ENCODE measurements at places on chromosomes 2 and 18. TPM values are rescaled to one million over a fixed set of nuclear protein-coding genes. Genes with fewer than 3 reads are reported as not detected.

GRCh38 chr2:120855855-120856405 lies 120.3 kb downstream of the GLI2 start:
- no peak for DNase-seq

GRCh38 chr18:79413426-79413825 lies 17.7 kb downstream of the NFATC1 start:
- DNase-seq, result no peak

DNA sequence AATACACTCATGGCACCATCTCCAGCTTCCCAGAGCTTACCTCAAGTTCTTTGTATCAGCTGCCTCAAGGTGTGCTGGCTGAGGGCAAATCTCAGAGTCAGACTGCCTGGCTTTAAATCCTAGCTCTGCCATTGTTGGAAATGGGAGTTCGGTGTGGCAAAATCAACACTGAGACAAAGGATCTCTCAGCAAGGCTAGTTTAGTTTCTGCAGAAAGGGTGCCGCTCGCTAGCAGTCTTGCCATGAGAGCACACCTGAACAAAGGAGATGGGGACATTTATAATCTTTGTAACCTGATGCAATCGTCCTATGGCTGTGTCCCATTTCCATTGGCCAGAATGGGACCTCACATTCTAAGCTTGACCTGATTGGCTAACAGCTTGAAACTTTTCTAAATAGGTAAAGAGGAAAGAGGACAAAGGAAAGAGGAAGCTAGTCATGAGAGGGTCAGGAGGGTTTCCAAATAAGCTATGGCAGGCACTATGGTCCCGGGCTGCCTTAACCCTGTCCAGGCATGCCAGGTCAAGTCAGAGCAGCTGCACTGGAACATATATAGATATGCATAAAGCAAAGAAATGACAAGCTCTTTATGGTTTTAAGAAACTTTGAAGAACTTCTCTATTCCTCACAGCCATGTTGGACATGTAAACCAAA lies 4.3 kb upstream of the UBE2F start:
- DNase-seq, result no peak

DNA sequence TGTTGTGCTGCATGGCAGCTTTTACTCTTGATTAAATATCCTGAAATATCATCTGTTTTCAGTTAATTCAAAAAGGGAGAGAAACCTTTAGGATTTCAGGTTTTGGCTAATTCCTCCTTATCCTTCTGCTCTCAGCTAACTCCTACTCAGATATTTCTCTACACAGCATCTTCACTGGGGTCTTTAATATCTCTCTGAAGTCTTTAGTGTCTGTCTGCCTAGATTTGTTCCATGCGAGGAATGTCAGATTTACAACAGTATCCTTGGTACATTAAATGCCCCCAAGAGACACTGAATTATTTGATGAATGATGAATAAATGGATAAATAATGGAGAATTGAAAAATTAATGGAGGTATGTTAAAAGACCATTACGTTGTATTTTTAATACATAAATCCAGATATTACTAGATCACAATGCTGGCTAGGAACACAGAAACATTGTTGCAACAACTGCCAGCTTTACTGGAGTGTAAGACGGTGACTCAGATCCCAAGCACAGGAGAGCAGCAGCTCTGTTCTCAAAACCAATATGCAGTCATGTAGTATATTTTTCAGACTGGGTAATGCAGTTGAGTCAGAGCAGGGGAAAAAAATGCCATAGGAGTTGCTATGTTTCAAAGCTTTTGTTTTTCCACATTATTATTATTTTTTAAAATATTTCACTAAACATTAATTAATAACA lies 388.0 kb upstream of the SYT4 start:
- DNase-seq, result no peak

- DNase-seq, result peak; percentile 16
These were observed 62.1 kb upstream of the NPAS2 start for GRCh38 chr2:100757621-100758394.

- no peak for DNase-seq
These were observed 3.2 kb downstream of the ID2 start for GRCh38 chr2:8684878-8685696.

DNA sequence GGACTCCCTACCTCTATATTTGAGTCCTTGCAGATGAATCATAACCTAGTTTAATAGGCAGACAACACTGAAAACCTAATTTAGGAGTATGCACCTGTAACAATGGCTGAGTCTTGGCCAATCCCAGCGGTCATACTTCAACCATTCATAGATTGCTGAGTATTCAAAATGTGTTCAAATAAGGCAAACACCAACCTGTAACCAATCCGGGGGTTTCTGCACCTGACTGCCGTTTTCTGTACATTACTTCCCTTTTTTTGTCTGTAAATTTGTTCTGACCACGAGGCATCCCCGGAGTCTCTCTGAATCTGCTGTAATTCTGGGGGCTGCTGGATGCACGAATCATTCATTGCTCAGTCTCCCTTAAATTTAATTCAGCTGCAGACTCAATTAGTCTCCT lies 338.6 kb downstream of the STK39 start:
- no peak for DNase-seq

GRCh38 chr2:73983322-73984202 lies 1.1 kb upstream of the TET3 start:
- DNase-seq, result no peak

DNA sequence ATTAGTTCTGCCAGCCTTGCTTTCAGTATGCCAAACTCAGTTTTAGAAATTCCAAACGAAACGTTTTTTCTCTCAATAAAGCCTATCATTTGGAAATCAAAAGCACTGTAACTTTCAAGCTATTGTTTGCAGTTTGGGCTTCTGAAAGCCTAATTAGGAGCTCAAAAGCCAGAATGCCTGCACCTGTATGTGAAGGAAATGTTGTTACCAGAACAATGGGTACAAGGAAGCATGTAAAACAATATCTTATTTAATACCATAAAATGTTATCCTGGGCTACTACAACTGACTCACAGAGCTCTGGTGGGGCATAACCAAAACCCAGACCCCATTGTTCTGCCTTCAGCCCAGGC lies 12.6 kb upstream of the GULP1 start:
- no peak for DNase-seq

DNA sequence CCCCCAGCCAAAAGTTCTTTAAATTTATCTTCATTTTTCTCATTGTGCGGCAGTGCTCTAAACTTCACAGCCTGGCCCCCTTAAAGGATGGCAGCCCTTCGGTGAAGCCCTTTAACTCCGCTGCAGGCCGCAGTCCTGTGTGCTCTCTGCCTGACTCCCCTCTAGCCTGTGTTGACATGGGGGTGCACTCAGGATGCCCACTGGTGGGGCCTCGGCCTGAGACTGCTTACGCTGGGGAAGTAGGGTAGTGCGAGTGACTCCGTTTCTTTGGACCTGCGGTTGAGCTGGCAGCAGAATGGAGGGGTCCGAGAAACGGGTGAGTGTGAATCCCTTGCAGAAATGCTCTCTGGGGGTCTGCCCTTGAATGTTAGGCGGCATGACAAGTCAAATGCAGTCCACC lies 5.6 kb downstream of the RAB12 start:
- DNase-seq, result no peak

- no peak for DNase-seq
These were observed 178.5 kb downstream of the ERBB4 start for GRCh38 chr2:212360068-212360460.

DNA sequence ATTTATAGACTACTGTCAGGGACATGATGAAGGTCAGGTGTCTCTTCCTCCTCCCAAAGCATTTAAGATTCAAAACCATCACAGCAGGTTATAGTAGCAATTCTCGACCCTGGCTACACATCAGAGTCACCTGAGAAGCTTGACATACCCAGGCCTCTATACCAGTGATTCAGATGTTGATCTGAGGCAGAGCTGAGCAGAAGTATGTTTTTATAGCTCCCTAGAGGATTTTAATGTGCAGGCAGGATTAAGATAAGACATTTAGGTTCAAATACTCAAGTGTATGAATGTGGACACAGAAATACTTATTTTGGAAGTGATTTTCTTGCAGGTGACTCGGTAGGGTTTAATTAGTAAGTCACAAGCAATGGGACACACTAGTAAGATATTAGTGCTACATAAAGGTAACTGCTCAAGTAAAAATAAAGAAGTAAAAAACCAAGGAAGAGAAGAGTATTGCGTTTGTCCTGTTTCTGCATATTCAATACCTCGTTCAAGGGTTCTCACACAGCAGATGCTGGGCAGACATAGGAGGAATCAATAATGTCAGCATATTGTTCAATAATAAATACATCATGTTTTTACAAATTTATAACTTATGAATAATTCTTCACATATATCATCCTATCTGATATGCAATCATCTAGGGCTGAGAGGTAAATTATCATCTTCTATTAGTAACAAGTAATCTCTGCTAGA lies 7.0 kb downstream of the GCFC2 start:
- DNase-seq, result no peak

GRCh38 chr2:240619506-240620148 lies 5.7 kb upstream of the GPR35 start:
- no peak for DNase-seq

- DNase-seq, result no peak
These were observed 66.8 kb downstream of the ABCA12 start for GRCh38 chr2:215071676-215072075.

DNA sequence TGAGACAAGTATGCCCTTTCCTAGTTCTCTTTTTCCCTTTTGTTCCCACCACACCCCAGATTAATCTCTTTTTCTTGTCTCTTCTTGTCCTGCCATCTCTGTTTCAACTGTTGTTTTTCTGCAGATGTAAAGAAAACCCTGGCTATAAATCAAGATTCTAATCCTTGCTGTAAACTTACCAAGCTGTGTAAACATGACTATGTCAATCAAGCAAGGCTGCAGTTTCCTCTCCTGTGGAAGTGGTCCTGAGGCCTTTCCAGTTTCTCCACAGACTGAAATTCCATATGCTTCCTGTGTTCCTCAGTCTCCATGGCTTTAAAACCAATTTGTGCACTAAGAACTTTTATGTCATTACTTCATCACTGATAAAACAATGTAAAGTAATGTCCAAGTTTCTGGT lies 288.8 kb upstream of the PIK3C3 start:
- no peak for DNase-seq

- peak; percentile 86 for DNase-seq
These were observed 257.7 kb downstream of the PTGR3 start for GRCh38 chr18:74951165-74951760.

GRCh38 chr2:98717621-98718020 lies 13.3 kb downstream of the MGAT4A start:
- no peak for DNase-seq

- DNase-seq, result no peak
These were observed 242.7 kb downstream of the LRRTM1 start for GRCh38 chr2:80061881-80062280.

DNA sequence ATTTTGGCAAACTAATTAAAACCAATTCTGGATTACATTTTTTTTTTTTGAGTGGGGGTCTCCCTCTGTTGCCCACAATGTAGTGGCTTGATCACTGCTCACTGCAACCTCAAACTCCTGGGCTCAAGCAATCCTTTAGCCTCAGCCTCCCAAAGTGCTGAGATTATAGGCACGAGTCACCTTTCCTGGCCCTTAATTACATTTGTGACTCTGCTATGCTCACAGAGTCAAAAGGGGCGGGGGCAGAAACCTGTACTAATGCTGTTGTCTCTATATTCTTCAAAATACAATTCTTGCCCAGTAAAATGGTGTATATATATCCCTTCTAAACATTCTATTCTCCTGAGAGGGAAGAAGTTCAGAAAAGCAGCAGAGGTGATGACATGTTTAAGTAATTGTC lies 23.2 kb downstream of the PRKD3 start:
- no peak for DNase-seq

- no peak for DNase-seq
These were observed 92.1 kb downstream of the ATL2 start for GRCh38 chr2:38284971-38285370.

DNA sequence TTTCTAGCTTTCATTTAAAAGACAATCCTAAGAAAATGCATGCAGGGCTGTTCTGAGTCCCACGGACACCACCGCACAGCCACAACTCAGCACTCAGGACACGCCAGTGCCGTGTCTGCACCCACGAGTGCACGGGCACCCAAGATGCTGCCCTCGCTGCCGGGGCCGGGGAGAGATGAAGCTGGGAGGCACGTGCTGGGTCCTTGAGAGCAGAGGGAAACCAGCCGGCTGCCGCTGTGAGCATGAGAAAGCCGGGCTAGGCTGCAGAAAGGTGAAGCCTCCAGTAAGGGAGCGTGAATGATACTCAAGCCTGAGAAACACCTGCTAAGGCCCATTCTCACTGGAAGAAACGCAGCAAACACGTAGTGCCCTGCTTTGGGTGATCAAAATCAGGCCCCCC lies 4.8 kb downstream of the COPS9 start:
- DNase-seq, result no peak

GRCh38 chr2:218857371-218858137 lies 2.1 kb upstream of the WNT6 start:
- DNase-seq, result no peak

GRCh38 chr2:3535794-3536681 lies 16.7 kb upstream of the ADI1 start:
- peak; percentile 66 for DNase-seq

DNA sequence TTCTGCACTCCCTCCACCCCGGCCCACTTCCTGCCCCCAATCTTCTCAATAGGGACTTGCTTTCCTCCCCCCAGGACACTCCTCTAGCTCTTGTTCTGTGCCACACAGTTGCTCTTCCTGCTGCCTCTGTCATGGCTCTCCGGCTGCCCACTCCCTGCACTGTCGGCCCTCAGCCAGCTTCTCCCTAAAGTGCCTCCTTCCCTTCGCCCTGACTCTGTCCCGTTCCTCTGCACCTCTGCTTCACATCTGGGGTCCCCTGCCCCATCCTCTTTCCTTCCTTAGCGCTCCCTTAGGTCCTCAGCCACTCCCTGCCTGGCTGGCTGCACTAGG lies 132.1 kb downstream of the CABLES1 start:
- no peak for DNase-seq

DNA sequence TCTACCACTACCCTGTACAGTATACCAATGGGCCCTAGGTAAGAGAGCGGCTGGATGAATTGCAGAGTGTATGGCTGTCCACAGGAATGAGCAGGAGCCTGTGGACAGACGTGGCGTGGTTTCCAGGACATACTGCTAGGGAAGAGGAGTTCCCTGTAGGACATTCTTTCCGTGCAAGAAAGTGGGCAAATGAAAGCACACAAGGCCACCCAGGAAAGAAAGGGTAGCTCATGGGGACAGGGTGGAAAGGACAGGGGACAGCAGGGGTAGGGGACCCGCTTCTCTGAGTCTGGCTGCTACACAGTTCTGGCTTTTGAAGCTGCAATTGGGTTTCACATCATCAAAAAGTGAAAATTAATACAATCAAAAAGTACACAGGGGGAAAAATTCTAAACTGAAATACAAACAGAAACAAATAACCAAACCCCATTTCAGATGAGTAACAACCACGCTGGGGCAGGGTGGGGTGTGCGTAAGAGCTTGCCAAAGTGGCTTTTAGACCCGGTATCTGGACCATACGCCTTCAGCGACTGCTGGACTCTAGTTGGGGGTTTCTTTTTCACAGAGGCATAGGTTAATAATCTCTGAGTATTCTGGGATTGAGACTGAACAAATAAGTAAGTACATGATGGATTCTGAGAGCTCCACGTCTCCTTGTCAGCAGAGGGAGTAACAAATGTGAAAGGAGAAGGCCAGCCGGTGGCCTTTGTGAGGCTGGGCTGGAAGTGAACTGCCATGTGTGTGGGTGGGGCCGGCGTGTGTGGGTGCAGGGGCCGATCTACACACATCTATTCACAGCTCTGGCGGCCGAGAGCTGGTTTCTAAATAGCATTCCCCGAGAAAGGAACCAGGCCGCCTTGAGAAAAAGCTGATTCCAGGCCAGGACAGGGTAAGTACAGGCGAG lies 84.0 kb downstream of the HDAC4 start:
- no peak for DNase-seq

- peak; percentile 61 for DNase-seq
These were observed 45.6 kb downstream of the SESTD1 start for GRCh38 chr2:179218848-179219594.

DTNB gene
- total RNA-seq, result 4.8 TPM

GALNT14 gene
- 80.7 TPM for total RNA-seq

RAPH1 gene
- 33.4 TPM for total RNA-seq

CMPK2 gene
- total RNA-seq, result 4.3 TPM

NDC80 gene
- total RNA-seq, result 35.1 TPM

Data from epithelial cell of proximal tubule (primary cell).